COLO829 (cell line): ENCODE measurements at places on chromosomes 13 and 19.

DNA sequence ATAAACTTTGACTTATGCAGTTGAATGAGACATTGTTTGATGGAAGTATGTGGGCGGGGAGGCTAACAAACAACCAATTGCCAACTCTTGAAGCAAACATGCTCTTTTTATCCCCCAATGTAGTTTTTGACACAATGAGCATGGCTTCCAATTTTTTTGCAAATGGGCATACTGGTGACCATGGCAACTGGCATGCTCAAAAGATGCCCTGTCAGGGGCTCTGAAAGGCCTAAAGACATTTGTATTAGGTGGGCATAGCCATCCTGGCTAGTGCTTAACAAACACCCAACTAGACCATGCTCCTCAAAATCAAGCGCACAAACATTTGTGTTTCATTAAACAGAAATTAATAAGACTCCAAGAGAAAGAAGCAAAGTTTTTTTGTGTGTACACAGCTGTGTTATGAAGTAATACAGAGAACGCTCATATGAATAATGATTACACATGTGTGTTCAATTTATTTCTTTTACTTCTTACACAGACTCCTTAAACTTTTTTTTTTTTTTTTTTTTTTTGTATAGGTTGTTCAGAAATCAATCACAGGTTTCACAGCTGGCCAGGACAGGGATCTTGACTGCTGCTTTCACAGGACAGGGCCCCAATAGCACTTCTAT, 95.6 kb downstream of the DLEU7 start:
- peak; percentile 45 for DNase-seq

- no peak for DNase-seq
Measured at GRCh38 chr19:1132552-1133383, 29.0 kb downstream of the GPX4 start.

DNA sequence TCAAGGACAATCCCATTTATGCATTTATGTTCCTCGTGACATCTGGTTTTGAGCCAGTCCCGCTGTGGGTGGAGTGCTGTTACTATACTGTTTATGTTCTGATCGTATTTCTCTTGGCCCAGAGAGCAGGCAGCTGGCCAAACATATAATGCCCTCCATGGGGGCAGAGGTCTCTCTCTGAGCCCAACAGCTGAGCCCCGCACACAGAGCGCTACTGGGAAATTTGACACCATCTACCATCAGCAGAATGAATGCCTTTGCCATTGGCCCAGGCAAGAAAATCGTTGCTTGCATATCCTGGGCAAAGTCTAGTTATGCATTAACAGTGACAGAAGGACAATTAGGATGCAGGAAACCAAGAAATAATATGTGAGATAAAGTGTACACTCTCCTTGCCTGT, 126.8 kb upstream of the CACNA1A start:
- peak; percentile 14 for DNase-seq

DNA sequence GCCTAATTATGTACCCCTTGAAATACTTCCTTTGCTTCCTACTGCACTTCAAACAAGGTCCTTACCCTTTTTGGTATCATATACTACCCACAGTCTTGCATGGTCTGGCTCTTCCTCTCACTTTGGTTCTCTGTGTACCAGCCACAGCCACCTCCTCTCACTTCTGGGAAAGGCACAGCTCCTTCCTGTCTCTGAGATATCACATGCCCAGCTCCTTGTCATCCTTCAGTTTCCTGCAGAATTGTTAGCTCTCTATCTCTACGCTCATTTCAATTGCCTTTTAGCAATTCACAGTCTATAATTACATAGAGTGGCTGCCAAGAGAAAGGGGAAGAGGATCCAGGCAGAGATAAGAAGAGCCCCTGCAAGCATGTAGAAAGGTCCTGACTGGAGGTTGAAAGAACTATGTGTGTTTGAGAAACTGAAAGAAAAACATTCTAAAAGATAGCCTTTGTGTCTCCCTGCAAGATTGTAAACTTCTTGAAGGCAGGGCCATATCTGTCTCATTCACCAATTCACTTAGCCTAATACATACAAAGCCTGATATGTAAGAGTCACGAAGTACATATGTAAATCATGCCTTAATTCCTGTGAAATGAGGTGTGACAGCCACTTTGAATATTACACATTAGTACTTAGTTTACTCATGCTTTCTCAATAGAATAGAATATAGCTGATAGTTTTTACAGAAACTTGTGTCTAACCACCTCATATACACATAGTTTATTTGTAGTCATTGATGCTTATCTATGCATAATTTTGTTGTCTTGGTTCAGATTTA, 933.1 kb downstream of the DIAPH3 start:
- DNase-seq = no peak

- no peak for DNase-seq
Measured at GRCh38 chr13:79533781-79534400, 52.9 kb downstream of the NDFIP2 start.

DNA sequence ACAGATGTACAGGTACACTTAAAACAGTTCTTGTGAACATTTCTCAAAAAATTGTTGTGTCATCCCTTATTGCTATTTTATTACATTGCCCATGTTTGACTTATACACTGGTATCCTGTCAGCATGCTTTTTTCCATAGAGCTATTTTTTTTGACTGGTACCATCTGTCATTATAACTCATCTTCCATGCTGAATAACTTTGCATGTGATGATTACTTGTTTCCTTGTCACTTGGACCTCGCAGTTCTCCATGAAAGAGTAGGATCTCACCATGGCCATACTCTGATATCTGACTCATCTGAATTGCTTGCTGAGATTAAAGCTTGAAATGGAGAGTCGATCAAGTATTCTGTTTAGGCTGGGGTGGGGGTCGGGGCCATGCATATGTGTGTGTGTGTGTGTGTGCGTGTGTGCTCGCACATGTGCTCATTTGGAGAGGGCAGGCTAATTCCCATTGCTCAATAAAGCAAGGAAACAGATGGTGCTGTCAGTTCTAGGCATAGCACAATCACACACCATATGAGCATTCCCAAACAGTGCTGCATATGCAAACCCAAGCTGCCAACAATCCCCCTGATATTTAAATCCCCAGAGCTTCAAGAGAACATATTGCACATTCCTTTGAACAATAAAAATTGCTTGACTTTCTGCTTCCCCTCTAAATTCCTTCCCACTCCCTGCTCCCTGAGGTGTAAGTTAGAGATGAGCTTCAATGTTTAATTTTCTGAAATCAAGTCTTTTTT, 62.9 kb downstream of the NHLRC3 start:
- DNase-seq = no peak

- DNase-seq = no peak
Measured at GRCh38 chr19:27935669-27936068, 1277.3 kb downstream of the UQCRFS1 start.

DNA sequence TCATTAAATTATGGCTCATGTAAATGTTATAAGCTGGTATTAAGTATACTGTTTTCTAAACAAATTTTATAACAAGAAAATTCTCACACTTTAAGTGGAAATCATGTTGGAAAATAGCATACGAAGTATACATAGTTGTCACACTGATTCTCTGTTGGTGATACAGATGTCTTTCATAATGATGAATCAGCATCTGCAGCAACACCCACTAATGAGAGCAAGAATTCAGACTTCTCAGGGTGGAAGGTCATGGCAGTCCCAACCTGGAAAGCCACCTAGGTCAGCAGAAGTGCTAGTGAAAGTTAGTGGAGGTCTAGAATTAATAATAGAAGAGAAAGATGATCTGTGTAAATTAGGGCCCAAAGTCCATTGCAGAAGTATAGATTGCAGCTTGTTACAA, 719.7 kb upstream of the MIR17HG start:
- DNase-seq = no peak

DNA sequence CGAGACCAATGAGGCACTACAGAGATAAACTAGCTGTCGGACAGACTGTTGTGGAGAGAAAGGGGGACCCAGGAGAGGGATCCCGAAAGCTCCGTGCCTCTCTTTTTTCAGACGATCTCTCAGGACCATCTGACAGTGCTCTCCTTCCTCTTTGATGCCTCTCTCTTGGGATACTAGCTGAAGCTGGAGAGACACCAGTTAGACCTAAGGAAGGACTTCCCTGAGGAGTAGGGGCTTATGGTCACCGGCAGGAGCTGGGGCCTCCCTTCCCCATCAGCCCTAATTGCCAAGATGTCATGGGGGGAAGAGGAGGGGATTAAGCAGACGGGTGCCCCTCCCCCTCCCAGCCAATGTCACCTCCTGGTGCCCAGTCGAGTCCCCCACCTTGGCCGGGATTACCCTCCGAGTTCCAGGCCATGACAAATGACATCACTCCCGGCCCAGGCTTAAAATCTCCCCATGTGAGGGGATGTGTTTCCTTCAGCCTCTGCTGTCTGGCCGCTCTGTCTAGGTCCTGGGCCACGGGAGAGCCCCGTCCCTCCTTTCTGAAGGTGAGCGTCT, at the start of gene CRX:
Gene CRX, plus strand, starts transcription at position 478 of the 561 bp plus-strand sequence. CDS start 12,507 bp downstream, outside the sequence.
- no peak for DNase-seq

DNA sequence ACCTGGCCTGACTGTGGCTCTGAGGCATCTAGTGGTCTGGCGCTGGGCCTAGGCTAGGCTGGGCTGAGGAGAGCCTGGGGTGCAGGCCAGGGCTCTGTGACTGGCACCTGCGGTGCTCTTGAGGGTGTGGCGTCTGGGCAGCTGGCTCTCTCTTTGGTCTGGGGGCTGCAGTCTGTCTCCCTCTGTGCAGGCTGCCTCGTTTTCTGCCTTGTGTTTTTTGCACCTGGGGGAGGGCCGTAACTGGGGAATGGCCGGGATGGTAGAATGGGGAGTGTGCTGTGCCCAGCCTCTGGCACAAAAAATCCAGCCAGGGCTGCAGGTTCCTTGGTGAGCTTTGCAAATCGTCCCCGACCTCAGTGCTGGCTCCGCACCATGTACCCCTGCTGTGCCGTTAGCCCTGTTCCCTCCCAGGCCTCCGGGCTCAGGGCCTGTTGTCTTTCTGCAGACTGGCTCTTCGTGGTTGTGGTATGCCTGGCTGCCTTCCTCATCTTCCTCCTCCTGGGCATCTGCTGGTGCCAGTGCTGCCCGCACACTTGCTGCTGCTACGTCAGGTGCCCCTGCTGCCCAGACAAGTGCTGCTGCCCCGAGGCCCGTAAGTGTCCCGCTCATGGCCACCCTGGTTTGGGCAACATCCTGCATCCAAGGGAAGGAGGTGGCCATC, 6.5 kb upstream of the USF2 start:
- DNase-seq = no peak

DNA sequence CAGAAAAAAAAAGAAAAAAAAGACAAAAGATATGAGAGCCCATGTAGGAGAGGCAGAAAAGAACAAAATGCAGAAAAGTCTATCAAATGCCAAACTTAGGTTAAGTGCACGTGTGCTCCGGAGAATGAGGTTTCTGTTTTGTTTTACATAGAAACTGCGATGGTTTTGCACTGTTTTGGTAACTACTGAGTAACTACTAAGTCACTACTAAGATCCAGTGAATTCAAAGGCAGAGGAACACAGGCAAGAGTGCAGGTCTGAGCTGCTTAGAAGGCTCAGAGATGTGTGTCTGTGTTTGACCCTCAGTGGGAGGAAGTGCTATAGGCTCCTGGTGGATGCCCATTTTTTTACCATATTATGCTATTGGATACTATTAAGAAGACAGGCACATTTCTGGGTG, 299.3 kb downstream of the NDFIP2 start:
- no peak for DNase-seq

DNA sequence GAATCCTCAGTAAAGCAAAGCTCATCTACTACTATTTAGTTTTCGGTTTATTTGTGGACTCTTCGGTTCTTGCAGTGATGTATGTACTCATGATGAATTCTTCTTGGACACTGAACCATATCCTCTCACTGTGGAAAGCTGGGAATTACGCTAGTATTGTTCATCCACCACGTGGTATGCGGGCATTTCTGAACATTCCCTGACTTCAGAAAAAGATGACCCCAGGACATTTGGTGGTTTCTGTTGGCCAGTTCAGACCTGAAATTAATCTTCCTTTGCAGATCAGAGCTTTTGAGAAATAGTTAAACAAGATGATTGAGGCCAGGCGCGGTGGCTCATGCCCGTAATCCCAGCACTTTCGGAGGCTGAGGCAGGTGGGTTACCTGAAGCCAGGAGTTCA, 25.3 kb upstream of the FBN3 start:
- no peak for DNase-seq

DNA sequence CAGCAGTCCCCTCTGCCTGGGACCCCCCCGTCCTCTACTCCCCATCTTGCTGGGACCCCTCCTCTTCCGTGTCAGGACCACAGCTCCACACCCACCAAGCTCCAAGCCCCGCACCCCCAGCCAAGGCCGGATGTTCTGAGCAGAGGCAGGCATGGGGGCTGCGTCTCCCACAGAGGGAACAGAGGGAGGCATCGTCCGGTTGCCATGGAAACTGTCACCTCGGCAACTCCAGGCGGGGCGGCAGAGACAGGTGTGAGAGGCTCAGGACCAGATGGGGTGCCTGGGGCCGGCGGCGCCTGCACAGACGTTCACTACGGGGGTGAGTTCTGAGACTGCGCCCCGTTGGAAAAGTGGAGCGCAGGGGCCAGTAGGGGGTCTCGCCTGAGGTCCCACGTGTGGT, 5.4 kb downstream of the RNU6-9 start:
- DNase-seq = no peak
